Fibroblast of lung (primary cell): ENCODE measurements at places on chromosomes 1 and 21. TPM values are rescaled to one million over a fixed set of nuclear protein-coding genes. Genes with fewer than 3 reads are reported as not detected.

Gene INSRR
- not detected in 2 replicates for polyA plus RNA-seq

DNA sequence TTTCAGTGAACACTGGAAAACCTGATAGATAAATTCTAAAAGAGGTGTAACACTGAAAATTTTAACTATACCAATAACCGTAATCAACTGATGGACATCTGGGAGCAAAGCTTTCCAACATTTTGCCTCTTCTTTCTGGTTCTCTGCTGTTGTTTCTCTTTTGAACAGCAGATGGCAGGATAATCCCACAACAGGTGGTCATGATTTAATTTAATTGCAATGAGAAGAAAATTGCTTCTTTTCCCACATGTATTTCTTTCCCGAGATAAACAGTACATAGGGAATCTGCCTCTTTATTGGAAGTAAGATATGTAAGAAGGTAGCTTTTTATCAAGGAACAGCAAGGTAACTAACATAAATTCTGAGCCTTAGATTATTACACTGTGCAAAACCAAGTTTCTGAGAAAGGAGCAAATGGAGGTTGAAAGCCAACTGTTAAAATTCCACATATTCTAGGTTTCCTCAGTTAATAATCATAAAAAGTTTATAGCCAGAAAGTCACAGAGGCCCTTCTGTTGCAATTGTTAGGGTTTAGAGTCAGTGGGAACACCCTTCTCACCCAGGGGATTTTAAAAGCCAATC, 72.9 kb downstream of the RPS6KA1 start:
- DNase-seq: peak; percentile 41

DNA sequence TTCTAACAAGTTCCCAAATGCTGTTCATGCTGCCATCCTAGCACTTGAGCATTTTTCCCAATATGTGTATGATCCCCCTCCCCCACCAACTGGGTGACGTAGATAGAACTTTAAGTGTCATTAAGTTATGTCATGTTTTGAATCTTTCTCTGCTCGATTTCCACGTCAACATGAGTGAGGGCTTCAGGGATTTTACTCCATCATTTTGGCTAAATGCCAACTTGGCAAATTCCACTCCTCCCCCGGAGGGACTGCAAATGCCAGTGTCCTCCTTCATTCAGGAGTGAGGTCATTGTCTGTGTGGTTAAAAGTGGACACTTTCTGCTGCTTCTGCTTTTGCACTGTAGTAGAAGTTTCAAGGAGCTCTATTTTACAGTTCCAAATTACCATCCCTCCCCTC, 201.7 kb downstream of the FGGY start:
- peak; percentile 17 for DNase-seq

Gene CD164L2
- not detected in 2 replicates for polyA plus RNA-seq

GRCh38 chr1:16324456-16324890, 27.8 kb downstream of the FBXO42 start:
- DNase-seq: peak; percentile 88

- no peak for DNase-seq
Measured at GRCh38 chr1:15476927-15477326, 1.0 kb downstream of the CELA2B start.

Gene S1PR1
- 5.9 and 6.2 TPM in 2 replicates for polyA plus RNA-seq

GRCh38 chr1:71651214-71651613, 570.4 kb upstream of the ZRANB2 start:
- no peak for DNase-seq

Gene NR1I3
- not detected in 2 replicates for polyA plus RNA-seq

DNA sequence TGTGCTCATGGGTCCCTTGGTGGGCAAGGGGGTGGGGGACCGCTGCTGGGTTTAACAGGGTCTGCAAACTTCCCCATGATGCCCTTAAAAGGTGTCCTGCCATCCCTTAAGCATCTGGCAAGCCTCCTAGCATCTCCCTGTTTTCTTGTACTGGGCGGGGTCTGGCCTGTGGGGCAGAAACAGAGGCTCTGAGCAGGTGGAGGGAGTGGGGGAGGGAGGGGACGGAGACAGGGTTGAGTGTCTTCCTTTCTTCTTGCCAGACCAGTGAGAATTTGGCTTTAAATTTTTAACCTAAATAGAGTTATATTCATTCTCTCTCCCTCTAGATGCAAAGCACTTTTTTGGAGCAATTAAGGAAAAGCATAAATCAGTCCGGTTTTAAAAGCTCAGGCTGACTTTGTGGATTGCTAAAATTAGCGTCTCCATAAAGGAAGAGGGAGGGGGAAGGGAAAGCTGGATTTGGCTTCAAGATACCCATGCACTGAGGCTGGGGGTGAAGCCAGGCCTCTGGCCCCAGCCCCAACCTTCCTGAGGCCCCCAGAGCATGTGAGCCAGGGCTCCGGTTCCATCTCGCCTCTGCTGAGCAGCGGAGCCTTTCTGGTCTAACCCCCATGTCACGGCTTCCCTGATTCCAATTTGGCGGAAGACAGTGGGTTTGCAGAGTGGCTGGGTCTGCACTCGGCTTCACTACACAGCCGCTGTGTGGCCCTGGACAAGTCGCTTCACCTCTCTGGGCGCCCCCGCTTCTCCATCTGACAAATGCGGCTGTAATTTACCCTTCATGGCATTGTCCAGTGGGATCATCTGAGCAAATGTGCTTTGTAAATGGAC, 25.3 kb downstream of the IGSF21 start:
- no peak for DNase-seq

DNA sequence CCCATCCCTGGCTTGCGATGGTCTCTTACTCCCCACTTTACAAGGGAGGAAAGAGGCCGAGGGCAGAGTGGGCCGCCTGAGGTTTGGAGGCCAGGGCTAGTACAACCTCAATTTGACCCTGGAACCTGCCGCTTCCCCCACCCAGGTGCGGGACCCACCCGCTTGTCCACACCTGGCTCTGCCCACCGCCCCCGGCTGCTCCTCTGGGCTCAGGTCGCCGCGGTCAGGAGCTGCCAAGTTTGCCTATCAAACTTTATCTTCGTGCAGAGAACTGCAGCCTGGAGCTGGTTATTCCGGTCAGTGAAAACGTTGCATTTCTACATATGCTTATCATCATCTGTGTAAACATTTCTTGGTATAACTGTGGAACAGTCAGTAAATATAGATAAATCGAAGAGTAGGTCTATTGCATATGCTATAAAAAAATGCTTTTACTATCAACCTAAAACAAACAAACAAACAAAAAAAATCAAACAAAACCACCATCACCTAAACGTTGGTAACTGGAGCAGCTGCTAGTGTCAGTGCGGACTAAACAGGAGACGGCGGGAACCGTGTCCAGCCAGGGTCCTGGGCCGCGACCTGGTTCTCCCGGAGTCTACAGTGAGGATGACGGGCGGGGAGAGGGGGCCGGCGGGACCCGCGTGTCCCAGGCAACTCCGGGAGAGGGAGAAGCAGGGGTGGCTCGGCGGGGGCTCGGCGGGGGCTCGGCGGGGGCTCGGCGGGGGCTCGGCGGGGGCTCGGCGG, 906 bp upstream of the ADARB1 start:
- DNase-seq: no peak

- peak; percentile 67 for DNase-seq
Measured at GRCh38 chr1:25566730-25567341, 23.4 kb downstream of the LDLRAP1 start.

- no peak for DNase-seq
Measured at GRCh38 chr1:81554108-81554507, 246.6 kb upstream of the ADGRL2 start.

Gene ERRFI1
- 78.2 and 105 TPM in 2 replicates for polyA plus RNA-seq

DNA sequence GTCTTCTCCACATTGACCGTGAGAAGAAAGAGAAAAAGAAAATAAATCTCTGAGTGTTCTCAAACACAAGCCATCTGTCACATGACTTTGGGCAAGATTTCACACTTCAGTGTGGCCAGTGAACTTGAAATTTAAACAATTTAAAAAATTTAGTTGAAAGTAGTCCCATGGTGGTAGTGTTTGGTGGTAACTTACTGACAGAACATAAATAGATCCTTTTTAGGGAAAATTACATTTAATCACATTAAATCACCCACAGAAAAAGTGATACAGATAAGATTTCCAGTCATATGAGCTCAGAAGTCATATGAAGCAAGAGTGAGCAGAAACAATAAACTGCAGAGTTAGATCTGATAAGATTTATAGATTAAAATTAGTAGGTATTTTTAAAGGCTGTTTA, 31.9 kb upstream of the SGIP1 start:
- no peak for DNase-seq

GRCh38 chr1:218823291-218823900, 350.3 kb upstream of the LYPLAL1 start:
- peak; percentile 85 for DNase-seq

DNA sequence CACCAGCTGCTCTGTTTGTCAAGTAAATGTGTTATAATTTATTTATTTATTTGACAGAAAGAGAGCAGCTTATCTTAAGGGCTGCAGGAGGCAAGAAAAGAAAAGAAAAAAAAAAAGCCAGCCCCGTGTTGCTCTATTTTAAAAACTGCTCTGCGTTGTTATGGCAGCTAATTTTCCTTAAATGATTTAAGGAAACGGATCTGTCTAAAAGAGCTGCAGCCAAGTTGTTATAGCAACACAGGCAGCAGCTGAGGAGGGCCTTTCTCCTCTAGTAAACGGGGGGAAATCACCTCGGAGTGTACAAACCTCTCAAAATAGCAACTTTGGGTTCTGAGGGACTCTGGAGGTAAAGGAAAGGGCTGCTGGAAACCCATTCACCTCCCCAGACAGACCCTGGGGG, 149.2 kb downstream of the BEND5 start:
- no peak for DNase-seq

DNA sequence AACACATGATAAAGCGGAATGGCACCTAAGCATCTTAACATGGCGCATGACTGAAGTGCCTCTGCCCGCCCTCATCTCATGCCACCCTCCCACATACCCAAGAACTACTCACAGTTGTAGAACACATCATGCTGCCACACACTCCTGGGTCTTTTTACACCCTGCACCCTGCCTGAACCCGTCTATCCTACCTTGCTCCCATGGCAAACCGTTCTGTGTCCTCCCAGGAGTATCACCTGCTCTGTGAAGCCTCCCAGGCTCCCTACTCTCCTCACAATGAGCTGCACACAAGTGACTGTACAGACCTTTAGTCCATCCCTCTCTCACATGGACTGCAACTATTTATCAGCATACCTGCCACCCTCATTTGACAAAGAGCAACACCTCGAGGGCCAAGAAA, 144.0 kb downstream of the TGFBR3 start:
- DNase-seq: no peak

Gene ABCB10
- polyA plus RNA-seq: 11.0 and 11.3 TPM in 2 replicates

DNA sequence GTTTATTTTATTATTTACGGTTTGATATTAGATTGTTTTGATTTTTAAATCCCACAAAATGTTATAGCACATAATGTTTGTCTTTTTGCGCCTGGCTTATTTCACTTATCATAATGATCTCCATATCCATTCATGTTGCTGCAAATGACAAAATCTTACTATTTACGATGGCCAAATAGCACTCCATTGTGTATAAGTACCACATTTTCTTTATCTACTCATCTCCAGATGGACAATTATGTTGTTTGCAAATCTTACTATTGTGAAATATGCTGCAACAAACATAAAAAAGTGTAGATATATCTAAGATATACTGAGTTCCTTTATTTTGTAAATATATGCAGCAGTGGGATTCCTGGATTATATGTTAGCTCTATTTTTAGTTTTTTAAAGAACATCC, 1568.3 kb downstream of the AMY1C start:
- DNase-seq: no peak

- DNase-seq: peak; percentile 65
Measured at GRCh38 chr1:116724765-116725375, 29.4 kb upstream of the CD2 start.

Gene RPS6KA1
- polyA plus RNA-seq: 0.64 and 0.94 TPM in 2 replicates

Gene TRIM67
- polyA plus RNA-seq: 0.02 TPM in 2 replicates

Gene ST6GALNAC3
- polyA plus RNA-seq: 0.21 and 0.34 TPM in 2 replicates

DNA sequence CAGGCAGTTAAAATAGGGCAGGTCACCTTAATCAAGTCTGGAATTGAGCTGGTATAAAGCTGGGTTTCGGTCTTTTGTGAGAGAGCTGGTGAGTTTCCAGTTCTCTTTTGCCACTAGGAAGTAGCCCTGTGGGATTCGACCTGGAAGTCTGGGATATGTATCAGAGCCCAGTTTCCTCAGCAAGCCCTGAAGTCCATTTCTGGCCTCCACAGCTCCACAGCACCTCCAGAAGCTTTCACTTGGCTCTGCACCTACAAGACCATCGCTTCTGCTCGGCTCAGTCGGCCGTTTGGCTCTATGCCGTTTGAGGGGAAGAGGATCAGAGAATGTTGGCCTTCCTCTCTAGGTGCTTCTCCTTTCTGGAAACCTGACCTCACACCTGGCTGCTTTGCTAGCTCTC, 148.0 kb downstream of the GALNT2 start:
- peak; percentile 76 for DNase-seq

Gene FAM167B
- polyA plus RNA-seq: 1.0 and 1.3 TPM in 2 replicates

DNA sequence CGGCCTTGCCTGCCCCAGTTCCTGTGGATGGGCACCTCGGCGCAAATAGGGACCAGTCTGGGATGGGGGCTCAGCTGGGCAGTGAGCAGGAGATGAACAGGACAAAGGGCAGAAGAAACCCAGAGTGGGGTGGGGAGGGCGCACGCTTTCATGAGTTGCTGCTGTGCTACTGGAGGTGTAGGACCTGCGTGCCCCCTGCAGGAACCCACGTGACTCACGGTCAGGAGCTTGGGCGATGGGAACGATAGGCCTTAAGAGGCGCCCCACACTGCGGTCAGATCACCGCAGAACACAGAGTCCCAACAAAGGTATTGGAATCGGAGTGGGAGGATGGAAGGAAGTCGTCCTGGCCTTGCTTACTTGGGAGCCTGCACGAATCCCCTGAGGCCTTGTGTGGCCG, 17.2 kb downstream of the PRDM15 start:
- DNase-seq: no peak

GRCh38 chr1:42646056-42646455, 12.2 kb upstream of the PPIH start:
- DNase-seq: no peak

GRCh38 chr1:187588917-187589316, 760.2 kb downstream of the PLA2G4A start:
- DNase-seq: no peak

- DNase-seq: no peak
Measured at GRCh38 chr1:230011333-230012092, 55.5 kb upstream of the GALNT2 start.

DNA sequence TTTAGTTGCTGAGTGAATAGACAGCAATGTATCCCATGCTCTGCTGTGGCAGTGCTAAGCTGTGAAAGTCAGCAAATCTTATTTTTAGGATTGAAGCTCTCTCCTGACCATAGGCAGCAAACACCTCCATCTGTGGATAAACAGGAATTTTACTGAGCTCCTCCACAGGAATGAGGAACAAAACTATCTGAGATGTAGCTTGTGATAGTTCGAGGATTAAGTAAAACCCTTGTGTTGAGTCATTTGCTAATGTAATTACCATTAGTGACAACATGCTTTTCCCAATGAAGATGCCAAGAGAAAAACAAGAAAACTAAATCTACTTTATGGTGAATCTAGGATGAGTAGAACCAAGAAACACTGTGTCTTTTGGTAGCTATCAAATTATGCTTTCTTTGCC, 122.7 kb downstream of the CLEC20A start:
- no peak for DNase-seq

Gene NBPF10
- polyA plus RNA-seq: 0.93 and 2.3 TPM in 2 replicates

- DNase-seq: no peak
Measured at GRCh38 chr1:55313903-55314302, 98.7 kb upstream of the USP24 start.
